NCI-H226 (cell line): ENCODE measurements at places on chromosomes 1 and 21.

DNA sequence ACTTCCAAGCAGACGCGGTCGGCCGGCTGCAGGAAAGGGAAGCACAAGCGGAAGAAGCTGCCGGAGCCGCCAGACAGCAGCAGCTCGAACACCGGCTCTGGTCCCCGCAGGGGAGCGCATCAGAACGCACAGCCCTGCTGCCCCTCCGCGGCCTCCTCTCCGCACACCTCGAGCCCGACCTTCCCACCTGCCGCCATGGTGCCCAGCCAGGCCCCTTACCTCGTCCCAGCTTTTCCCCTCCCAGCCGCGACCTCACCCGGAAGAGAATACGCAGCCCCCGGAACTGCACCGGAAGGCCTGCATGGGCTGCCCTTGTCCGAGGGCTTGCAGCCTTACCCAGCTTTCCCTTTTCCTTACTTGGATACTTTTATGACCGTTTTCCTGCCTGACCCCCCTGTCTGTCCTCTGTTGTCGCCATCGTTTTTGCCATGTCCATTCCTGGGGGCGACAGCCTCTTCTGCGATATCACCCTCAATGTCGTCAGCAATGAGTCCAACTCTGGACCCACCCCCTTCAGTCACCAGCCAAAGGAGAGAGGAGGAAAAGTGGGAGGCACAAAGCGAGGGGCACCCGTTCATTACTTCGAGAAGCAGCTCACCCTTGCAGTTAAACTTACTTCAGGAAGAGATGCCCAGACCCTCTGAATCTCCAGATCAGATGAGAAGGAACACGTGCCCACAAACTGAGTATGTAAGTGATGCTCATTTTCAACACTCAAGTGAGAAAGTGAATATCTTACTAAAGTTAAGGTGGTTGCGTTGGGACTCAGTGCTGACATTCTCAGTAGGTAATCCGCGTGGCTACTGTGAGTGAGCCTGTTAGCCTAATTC, 25.5 kb downstream of the UTS2 start:
- no peak for DNase-seq

DNA sequence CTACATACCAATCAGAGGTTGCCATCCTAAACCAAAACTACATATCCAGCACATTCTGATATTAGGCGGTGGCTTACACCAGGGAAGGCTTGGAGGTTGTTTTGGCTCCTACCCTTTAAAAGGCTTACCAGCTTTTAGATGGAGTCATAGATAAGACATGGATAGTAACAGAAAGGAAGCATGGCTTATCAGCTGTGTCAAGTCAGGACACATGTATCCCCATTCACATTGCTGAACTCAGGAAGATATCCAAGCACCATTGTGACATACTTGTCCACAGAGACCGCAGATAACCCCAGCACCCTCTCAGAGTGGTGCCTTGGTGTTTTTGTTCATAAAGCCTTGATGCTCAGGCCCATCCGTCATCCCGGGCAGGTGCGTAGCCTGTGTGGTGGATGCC, 39.7 kb downstream of the ADARB1 start:
- no peak for DNase-seq

GRCh38 chr1:93448292-93448982, 519 bp downstream of the FNBP1L start:
- DNase-seq = peak; percentile 22

DNA sequence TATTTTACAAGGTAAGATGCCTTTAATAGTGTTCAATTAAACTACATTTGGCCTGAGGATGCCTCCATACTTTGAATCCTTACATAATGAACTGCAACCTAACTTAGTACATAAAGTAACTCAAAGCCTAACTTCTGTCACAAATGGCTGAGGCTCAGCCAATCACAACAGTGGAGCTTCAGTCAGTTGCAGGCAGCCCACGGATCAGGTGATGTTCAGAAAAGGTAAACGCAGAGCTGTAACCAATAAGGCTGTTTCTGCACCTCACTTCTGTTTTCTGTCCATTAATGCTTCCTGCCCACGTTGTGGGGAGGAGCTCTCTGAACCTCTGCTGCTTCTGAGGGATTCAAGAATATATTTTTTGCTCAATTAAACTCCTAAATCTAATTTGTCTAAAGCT, 94.8 kb upstream of the KIAA0040 start:
- DNase-seq = no peak

DNA sequence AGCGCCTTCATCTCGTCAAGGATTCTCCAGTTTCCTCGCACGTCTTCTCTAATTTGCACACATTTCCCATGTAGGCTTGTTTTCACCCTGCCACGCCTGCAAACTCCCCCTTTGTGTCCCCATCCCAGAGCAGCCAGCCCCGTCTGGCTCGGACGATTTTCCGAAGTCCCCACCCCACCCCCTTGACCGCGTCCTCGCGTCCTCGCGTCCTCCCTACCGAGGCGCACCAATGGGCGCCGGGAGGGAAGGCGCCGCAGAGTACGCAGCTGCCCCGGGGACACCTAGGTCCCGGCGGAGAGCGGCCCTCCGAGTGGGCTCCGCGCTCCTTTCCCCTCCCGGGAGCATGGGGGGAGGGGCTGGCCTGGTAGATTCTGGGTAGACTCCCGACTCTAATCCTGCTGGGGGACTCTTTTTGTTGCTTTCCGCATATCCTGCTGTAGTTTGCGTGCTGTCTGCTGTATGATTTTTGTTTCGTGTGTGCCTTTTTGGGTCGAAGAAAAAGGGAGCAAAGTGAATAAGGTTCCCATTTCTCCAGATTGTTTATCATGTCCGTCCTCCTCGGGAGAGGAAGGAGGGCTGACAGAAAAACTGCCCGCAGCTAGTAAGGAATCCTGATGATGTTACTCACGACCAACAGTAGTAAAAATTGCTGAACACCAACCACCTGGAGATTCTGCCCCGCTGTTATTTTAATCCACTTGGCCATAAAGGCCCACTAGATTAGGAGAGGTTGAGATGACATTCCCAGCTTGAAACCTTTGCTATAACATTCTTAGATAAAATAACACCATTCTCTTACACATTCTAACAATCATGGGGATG, 1.5 kb downstream of the CACHD1 start:
- DNase-seq = no peak

DNA sequence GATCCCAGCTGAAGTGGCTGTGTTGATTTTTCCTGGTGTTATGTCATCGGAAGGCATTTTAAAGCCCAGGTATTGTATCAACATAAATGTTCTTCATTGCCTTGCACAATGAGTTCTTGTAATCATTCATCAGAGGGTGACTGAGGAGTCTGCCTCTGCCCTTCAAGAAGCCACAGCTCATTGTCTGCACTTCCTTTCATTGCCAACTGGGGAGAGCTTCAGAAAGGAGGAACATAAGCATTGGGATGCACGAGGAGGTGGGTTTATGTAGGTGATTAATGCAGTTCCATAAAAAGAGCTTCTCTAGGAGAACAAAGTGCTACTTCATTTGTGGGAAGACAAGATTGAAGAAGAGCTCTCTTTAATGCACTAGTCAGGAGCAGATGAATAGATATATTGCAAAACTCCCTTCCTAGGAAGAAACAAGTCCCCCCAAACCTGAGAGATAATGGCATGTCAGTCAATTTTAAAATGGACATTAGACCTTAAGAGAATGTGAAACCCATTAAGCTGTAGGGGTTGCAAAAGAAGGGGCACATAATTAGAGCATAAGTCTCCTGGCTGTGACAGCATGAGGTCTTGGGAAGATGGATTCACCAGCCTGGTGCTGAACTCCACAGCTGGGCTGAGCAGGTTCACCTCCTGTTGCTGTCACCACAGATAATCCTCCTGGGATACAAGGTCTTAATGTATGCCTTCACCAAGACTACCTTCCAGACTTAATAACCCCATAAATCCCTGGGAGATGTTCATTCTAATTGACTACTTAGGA, 124.6 kb downstream of the BACH1 start:
- DNase-seq = no peak

DNA sequence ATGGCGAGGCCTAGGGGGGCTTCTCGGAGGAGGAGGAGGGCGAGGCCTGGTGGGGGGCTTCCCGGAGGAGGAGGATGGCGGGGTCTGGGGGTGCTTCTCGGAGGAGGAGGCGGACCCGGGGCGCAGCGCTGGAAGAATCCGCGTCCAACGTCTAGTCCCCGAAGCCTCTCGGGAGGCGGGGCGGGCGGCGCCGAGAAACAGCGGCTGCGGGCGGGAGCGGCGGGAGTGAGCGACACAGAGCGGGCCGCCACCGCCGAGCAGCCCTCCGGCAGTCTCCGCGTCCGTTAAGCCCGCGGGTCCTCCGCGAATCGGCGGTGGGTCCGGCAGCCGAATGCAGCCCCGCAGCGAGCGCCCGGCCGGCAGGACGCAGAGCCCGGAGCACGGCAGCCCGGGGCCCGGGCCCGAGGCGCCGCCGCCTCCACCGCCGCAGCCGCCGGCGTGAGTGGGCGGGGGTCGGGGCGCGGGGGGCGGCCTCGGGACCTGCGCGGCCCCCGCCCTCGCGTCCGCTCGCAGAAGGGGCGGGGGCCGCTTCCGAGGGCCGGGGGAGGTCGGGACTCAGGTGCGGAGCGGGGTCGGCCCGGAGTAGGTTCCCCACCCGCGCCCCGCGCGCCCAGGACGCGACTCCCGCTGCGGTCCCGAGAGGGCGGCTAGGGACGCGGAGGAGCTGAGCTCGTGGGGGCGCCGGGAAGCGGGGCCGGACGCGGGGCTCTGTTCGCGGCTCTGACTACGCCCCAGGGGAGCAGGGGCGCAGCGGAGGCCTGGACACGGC, at the start of gene KLHL17:
TSS of gene KLHL17 (plus strand) at position 222 of the 769 bp plus-strand sequence. CDS start at position 332, 110 bp downstream.
- peak; percentile 72 for DNase-seq

GRCh38 chr1:116166655-116167054, 55.5 kb downstream of the MAB21L3 start:
- DNase-seq = no peak

DNA sequence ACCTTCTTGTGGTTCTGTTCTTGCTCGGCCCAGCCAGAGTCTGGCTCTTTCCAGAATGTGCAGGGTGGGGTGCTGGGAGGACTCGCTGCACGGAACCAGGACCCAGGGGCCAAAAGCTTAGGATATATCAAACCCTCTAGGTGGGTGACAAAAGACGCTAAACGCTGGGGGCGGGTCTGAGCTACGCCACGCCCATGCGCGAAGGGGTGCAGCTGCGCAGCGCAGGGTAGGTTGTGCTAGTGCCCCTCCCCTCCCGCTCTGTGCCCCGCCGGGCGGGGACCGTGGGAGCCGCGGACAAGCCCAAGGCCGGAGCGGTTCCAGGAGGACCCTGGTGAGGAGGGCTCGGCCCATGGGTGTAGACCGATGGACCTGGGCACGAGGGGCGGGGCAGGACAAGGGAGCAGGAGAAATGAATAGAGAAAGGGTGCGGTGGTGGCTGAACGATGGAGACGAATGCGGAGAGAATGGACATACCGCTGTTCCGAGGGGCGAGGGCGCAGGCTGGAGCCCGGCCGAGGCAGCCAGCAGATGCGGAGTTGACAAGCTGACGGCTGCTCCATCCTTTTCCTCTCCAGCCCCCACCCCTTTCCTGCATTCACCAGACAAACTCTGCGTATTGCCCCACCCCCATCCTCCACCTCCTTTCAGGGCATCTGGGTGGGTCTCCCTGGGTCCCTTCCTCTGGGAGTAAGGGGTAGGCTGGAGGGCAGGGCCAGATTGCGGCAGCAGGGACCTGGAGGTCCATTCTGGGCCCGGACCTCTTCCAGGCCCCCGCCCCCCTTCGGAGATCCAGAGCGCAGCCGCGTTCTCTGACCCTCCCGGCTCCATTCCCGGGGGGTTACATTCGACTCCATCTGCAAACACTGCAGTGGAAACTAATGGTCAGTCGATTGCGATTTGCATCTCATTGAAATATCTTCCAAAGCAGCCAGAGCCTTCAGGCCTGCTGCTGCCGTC, at the start of gene RUSC1:
TSS of gene RUSC1 (plus strand) at position 234 of the 957 bp plus-strand sequence. CDS start 880 bp downstream, outside the sequence.
- no peak for DNase-seq

DNA sequence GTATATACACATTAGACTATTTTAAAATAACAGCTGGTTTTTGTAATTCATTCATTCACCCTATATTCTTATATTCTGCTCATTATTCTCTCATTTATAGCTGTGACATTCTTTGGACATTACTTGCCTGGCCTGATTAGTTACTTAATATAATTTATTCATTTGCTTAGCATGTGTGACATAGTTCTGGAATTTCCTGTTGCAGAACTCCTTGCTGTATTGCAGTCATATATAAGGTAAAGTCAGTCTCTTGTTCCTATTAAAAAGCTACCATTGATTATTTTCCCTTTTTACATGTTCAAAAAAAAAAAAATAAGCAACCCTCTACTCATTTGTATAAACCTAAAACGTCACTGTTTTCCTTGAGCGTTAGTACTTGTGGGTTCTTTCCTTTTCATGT, 23.9 kb downstream of the GNAT2 start:
- DNase-seq = no peak

GRCh38 chr1:185159966-185160365, 3.0 kb downstream of the SWT1 start:
- no peak for DNase-seq

- no peak for DNase-seq
These were observed 71.8 kb upstream of the SAMSN1 start for GRCh38 chr21:14617871-14618270.

GRCh38 chr1:219323426-219323825, 149.7 kb downstream of the LYPLAL1 start:
- no peak for DNase-seq

DNA sequence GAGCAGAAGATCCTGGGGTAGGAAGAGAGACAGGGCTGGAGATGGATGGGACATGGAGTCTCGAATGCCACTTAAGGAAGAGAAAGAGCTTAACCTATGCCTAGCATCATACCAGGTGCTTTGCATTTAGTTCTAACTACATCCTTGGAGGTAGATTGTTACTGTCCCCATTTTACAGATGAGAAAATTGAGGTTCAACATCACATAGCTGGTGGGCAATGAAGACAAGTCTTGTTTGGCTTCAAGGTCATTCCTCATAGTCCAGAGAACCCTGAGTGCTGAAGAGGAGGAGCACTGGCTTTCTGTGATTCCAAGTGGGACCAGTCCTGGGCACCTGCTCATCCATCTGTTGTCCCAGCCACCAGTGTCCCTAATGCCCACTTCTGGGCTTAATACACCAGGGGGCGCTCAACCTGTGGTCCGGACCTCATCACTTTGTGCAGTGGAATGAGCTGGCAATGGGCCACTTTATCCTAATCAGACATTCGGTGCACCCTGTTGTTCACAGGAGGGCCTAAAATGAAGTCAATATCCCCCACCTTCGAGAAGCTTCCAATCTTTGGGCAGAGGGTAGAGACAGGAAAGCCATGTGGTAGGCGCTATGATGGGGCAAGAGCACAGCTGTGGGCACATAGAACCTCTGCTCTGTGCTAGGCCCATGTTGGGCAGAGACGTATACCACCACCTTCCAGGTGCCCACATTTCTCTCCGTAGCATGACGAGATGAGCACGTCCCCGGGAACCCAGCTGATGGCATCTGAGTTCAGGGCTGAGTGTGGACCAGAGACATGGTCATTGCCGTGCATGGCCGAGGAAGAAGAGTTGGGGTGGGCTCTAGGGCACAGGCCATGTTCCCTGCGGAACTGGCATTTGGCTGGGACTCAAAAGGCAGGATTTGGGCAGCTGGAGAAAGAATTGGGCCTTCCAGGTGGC, 9.2 kb downstream of the RPS6KA1 start:
- peak; percentile 28 for DNase-seq

DNA sequence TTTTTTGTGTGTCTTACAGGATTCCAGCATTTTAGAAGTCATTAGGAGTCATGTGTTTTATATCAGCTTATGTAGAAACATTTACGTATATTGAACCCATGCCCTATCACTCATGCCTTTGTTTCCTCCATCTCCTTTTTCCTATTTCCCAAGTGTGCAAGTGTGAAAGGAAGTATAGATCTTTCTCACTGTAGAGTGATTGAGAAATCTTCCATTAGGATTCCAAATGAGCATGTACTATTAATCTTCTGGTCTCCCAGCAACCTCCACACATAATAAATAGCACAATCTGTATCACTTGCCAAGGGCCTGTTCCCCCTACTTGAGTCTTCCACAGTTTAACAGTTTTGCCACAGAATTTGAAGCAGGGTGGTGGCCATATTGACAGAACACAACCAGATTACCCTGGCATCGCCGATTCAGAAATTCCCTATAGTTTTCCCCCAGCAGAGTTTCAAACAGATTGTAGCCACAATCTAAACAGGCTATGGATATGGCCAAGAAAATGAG, 1052.8 kb downstream of the TTLL7 start:
- DNase-seq = no peak
